Right hindlimb (tissue), 1 donor: ENCODE measurements at places on chromosomes 5 and 9.
A peak's percentile ranks its signal among the peaks of the same experiment; 100 is the strongest.

DNA sequence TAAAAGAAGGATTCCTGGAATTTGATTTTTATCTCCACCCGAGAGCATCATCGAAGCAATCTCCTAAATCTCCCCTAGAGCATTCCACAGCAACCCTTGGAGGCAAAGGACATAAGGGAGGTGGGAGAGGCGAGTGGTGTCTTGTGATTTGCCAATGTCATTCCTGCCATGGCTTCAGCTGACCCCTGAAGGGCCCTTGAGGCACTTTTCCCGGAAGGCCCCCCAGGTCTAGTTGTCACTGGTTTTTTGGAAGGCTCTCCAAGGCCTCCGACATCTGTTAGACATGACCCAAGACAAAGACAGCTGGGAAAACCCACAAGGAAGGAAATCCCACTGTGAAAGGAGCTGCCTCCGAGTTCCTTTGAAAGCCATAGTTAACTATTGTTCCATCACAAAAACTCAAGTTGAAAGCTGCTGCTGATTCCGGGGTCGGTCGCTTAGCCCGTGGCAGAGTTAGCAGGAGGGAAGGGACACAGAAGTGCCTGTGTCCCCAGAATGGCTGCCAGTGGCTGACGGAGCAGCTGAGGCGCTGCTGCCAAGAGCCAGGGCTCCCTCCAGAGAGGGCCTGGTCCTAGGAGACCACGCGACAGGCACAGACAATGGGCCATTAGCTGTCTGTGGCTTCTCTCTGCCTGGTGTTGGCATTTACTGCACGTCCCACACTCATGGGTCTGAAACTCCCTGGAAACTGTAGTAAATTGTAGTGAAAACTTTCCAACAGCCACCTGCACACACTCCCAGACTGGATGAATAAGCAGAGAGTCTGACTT, 24.4 kb upstream of the TRIO start:
- peak; percentile 24 for DNase-seq

GRCh38 chr9:90868555-90868954, 66.9 kb downstream of the SYK start:
- no peak for DNase-seq

- DNase-seq = no peak
These were observed 9.1 kb upstream of the AK3 start for GRCh38 chr9:4750023-4750673.

DNA sequence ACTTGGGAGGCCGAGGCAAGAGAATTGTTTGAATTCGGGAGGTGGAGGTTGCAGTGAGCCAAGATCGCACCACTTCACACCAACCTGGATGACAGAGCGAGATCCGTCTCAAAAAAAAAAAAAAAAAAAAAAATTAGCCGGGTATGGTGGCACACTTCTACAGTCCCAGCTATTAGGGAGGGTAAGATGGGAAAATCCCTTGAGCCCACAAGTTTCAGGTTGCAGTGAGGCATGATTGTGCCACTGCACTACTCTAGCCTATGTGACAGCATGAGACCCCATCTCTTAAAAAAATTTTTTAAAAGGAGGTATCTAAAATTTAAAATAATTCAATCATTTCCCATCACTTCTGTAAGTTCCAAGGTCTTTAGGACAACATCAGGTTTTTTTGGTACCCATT, 26.0 kb downstream of the PSIP1 start:
- no peak for DNase-seq

GRCh38 chr9:89549031-89549644, 51.2 kb upstream of the SEMA4D start:
- peak; percentile 77 for DNase-seq

- no peak for DNase-seq
These were observed 196.8 kb downstream of the PRDM9 start for GRCh38 chr5:23703940-23704855.

DNA sequence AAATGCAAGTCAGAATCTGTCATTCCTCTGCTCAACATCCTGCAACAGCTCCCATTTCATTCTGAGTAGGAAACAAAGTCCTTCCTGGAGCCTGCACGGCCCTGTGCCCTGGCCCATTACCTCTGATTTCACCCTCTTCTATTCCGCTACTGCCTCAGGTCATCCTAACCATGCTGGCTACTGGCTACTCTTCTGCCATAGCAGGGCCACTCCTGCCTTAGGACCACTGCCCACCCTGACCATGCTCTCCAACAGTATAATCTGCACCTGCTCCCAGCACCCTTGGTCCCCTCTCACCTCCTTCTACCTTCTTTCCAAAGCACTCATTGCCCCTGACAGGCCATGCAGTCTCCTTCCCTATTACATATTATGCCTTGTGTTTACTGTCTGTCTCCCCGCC, 8.2 kb downstream of the DPH7 start:
- DNase-seq = no peak

DNA sequence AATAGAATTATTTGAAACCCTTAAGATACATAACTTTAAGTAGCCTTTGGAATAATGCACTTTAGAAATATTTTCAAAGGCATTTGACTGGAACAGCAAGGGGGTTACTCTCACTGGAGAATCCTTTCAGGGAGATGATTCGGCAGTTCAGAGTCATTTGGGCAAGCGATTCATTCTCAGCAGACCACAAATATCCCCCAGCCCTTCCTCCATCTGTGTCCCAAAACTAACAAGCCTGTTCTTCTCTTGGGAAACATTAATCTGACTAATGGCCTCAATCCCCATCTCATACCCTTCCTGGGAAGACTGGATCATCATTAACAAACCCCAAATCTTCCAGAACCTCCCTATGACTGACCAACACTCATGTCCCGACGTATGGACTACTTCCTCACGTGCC, 65.8 kb upstream of the S1PR3 start:
- DNase-seq = no peak

DNA sequence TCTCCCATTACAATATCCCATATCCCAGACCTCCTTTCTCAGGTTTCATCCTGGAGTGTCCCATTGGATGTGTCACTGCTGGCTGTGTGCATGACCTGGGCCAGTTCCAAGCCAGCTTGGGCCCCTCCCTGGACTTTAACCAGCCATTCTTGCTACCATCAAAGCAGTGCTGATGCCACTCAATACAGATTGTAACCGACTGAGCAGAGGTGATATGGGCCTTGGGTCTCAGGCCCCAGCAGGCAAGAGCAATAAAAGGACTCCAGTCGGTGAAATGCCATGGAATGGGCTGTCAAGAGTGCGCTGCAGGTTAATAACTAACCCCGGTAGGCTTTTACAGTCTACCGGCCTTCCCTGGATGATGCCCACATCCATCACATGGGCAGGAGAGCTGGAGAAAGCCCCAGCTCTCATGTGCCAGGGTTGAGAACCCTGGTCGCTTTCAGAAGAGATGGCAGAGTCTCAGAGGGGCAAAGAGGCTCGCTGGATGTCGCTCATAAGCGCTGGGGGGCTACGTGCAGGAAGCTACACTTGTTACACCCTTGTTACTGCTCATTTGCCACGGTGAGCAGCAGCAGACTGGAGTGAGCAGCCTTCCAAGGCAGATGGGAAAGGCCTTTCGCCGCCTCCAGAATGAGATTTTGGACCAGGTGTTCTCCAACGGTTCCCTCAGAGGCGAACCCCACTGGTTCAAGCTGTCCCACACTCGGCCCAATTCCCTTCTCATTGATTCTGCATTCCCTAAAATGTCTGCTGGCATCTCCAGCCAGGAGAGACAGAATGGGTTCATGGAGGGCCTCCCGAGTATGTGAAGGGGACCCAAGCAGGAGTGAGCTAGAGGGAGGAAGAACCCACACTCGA, 13.2 kb downstream of the EPB41L4B start:
- no peak for DNase-seq

DNA sequence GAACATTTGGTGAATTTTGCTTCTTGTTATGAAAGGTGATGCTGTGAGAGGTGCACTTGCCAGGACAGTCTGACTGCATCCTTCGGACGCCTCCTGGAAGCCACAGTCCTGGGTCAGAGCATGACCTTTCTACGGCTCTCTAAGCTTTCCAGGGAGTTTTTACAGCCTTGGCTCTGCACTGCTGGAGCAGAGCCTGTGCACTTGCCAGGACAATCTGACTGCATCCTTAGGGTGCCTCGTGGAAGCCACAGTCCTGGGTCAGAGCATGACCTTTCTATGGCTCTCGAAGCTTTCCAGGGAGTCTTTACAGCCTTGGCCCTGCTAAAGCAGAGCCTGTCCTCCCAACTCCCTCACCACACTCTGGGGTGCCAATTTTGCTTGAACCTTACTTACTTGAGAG, 49.6 kb downstream of the CCDC180 start:
- DNase-seq = no peak

GRCh38 chr5:160287378-160288051, 24.8 kb downstream of the CCNJL start:
- peak; percentile 34 for DNase-seq

DNA sequence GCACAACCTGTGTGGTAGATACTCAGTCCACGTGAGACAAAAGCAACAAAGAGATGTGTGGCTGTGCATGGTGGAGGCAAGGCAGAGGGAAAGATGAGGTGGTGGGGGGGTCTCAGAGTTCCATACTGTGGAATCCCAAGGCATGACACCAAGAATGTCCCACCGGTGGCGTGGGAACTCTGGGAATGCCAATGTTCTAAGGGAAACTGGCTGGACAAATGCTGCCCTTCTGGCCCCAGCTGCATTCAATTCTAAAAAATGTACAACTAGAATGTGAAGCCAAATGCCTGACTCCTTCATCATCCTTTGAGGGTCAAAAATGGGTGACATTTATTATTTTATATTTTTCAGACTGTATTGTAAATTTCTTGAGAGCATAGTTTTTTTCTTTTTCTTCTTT, 58.2 kb upstream of the EQTN start:
- no peak for DNase-seq

DNA sequence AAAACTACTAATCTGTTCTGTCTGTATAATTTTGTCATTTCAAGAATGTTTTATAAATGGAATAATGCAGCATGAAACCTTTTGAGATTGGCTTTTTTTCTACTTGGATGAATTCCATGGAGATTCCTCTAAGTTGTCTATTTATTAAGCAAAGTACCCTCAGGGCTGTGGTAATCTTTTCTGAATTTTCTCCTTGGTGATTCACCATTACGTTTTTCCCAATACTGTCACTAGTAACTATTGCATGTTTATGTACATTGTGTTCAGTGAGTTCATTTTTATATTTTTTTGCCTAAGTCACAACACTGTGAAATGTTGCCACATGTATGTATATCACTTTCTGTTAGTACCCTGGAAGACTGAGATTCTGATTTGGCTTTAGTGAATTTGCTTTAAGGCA, 177.0 kb upstream of the GRIN3A start:
- DNase-seq = no peak

DNA sequence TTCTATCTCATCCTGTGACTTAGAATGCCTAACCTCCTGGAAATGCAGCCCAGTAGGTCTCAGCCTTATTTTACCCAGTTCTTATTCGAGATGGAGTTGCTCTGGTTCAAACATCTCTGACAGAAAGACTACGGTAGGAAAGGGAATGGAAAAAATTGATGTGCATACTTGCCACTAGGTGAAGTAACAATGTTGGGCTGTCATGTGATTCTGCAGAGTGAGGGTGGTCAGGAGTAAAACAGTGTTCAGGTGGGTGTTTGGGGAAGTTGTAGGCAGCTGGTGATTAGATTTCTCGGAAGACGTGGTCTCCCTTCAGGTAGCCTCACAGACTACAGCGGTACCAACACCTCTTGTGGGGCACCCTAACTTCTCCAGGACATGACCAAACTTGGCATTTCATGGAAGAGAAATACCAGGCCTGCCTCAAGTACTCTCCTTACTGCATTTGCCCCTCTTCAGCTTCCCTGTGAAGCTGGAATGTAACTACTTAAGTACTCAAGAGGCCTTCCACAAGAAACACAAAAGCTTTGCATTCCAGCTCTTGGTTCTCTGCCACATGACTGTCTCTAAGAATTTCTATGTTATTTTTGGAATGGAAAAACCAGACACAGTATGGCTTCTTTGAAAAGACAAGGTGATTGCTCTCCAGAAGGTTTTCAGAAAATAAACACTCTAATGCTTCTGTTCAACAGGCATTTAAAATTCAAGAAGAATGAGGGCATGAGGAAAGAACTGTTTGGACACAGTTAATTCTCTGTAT, 17.4 kb upstream of the ENTREP1 start:
- peak; percentile 23 for DNase-seq

GRCh38 chr9:36263683-36264082, 5.4 kb upstream of the GNE start:
- DNase-seq = no peak

- no peak for DNase-seq
These were observed 126.2 kb downstream of the MAPKAP1 start for GRCh38 chr9:125580701-125581286.

DNA sequence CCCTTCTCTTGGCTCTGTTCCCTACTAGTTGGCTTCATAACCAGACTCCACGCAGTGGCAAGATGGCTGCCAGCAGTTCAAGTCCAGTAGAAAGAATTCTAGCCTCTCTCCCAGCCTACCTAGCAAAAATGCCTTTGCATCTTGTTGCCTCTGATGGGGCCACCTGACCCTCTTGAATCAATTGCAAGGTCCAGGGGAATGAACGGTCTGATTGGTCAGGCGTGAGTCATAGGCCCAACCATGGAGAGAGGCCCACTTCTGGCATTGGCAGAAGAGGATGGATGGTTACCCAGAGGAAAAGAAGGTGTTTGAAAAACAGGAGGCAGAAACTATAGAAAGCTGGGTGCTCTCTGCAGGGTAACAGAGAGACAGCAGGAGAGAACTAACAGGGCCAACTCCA, 622.6 kb downstream of the CCDC171 start:
- DNase-seq = no peak

DNA sequence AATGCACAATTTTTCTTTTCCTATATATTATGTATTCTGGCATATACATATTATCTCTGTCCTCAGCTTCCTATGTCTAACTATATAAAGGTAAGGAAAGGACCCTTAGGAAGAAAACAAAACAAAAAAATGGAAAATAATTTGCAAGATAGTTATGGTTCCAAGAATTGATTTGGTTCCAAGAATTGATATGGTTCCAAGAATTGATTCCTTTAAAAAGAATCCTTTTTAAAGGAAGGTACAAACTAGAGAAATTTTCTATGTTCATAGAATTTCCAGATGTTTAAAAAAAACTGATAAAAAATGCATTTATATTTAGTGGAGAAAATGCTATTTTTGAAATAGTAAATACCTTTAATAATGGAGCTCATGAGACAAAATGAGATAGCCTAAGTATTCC, 12.1 kb downstream of the LYRM7 start:
- no peak for DNase-seq

- no peak for DNase-seq
These were observed 303.6 kb downstream of the FBXL17 start for GRCh38 chr5:108078345-108078744.

DNA sequence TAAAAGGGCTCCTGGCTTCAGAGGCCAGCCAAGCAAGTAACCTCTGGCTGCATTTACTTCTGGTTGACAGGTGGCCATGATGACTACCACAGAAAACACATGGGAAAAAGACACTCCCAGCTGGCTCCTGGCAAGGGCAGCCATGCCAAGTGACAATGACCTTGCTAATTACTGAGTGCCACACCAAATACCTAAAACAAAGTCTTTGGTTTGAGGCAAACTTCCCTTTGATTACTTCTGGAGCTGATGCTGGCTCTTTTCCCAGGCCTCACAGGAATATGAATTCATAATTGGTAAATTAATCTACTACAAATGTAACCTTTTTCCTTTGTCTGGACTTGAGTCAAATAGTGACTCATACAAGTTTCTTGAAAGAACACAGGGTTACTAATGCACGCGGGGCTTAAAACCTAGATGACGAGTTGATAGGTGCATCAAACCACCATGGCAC, 61.0 kb downstream of the LPAR1 start:
- DNase-seq = no peak
